ENCODE measurements at places on chromosomes 4 and X.

DNA sequence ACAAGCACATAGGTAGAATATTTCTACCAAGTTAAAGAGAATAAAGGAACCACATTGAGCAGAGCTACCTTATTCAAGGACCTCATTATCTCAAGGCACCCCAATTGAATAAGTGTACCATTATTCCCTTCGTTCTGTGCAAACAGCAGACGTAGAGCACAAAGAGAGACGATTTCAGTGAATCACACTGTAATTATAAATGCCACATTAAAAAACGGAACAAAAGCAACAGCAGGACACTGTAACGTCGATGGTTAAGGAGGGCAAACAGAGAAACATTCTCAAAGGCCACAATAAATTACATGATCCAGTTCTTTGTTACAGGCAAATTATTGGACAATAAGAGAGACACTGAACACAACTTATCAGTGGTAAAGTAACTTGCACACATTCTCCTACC is 644.1 kb upstream of the TENM3 start:
- DNase-seq: no peak

- DNase-seq: no peak
Measured at GRCh38 chr4:26355392-26356052, 34.7 kb downstream of the RBPJ start.

GRCh38 chr4:128322986-128323385 is 35.4 kb upstream of the PGRMC2 start:
- peak; percentile 95 for DNase-seq

DNA sequence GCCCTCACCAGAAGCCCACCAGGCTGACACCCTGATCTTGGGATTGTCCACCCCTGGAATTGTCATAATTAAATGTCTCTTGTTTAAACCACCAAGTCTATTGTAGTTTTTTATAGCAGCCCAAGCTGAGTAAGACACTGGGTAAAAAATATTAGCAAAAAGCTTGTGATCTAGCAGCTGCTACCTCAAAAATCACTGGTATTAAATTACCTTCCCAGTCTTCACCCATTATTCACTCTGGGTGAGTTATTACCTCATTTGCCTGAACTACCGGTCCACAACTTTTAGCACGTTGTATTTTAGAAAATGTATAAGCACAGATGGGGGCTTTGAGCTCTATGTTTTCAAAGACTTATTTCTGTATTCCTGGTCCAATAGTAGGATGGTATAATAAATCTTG is 12.0 kb upstream of the TRIM61 start:
- DNase-seq: no peak

DNA sequence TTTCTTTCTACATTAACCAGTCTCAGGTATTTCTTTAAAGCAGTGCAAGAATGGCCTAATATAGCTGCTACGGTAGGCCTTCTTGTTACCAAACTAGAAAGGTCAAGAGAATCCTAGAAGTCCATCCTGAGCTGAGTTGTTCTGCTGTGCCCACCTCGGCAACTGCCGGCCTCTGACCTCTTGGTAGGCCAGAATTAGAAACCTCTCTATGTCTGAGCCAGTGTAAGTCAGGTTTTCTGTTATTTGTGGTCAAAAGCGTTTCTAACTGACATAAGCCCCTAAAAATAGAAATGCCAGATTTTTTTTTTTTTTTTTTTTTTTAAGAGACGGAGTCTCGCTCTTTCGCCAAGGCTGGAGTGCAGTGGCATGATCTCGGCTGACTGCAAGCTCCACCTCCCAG is 43.1 kb downstream of the SOWAHB start:
- no peak for DNase-seq

DNA sequence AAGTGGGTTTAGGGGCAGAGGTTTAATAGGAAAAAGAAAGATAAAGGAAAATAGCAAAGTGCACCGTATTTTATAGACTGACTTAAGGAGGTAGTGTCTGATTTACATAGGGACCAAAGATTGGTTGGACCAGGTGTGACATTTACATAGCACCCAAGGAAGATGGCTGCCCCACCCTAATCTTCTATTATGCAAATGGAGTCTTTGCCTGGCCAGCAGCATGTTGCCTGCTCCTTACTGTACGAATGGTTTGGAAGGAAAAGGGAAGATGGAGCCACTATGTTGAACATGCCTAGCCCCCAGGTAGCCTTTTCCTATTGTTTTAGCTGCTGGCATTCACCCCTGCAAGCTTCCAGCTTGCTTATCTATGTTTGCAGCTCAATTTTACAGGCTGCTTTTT is 146.2 kb upstream of the PDE5A start:
- no peak for DNase-seq

DNA sequence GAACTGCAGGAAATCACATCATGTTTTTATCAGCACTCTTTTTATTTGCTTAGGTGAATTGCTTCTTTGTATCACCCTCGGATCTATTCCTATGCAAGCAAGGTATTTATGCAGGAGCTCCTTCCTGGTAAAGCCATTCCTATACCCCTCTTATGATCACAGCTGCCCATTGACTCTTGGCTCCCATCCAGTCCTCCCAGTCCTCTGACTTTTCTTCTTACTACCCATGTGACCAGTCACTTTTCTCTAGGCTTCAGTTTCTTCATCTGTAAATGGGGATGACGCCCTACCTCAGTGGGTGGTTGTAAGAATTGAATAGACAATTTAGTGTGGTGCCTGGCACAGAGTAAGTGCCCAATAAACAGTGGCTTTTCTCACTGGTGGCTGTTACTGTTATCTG is 144.9 kb downstream of the FHIP1A start:
- no peak for DNase-seq

- no peak for DNase-seq
Measured at GRCh38 chr4:40858962-40859361, 109.2 kb downstream of the NSUN7 start.

DNA sequence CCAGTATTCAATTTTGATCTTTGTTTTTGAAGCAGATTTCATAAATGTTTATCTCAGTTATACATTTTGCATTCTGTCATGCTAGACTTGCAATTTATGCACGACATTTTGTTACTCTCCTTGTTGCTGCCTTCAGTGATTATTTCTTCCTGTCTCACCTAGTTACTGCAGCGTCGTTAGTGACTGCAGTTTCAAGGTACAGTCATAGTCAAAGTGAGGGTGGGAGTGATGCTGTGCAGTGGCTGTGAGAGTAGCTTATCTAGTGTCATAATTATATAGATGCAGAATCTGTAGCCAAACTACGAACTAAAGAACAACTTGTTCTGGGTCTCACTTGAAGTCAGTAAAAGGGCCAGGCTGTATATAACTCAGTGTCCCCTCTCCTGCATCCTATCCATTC is 69.8 kb downstream of the GPR101 start:
- no peak for DNase-seq

All from kidney tubule cell (primary cell).